ENCODE measurements at places on chromosomes 2 and 18.

- DNase-seq, result no peak
Measured at GRCh38 chr2:71747559-71747958, 294.2 kb downstream of the DYSF start.

DNA sequence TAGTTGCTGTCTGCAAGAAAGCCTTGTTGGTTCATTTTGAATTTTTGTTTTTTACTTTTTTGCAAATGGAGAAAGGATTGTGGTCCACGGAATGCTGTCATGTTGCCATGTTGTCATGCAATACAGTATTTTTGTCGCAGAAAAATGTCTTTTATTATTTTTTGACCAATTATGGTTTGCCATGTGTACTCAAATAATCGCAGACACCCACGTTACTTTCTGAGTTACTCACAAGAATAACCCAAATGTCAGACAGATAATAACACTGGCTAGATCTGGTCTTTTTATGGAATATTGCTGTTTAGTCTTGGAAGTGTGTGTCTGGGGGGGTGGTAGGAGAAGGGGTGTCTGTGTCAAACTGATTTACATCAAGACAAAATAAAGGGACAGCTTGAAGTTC is 188.9 kb downstream of the LTBP1 start:
- DNase-seq, result no peak

DNA sequence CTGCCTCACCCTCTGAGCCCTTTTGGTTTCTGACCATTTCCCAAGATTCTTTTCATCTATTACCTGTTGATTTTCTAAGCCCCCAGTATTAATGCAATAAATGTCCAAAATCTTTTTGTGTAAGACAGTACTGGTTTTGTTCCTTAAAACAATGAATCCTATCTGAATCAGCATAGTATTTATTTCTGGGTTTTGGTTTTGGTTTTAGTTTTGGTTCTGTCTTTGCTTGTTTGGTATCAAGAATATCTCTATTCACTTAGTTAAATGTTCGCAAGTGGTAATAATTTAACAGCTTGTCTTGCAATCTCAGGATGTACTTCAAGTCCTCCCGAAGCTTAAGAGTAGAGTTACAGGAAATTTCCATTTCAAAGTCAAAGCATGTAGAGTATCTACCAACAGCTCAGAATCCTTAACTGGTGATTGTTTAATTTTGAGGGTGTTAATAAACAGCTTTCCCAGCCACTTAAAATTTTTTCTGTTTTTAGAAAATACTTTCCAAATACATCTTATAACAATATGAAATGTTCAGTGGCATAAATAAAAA is 67.7 kb upstream of the NEDD4L start:
- no peak for DNase-seq

DNA sequence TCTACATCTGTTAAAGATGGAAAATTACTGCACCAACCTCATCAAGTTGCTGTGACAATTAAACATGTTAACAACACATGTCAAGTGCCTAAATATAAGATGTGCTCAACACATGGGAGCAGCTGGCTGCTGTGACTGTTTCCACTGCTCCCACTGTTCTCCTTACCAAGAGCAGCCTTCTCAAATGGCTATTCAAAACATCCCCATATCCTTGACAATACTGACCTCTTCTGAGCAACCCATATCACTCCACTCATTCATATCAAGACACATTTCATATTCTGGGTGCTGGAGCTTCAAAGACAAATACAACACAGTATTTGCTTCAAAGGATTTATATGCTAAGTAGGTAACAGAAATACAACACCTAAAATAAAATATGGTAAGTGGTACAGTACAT is 60.3 kb downstream of the PIAS2 start:
- no peak for DNase-seq

GRCh38 chr2:3730646-3731045 is 27.3 kb downstream of the DCDC2C start:
- DNase-seq, result no peak

DNA sequence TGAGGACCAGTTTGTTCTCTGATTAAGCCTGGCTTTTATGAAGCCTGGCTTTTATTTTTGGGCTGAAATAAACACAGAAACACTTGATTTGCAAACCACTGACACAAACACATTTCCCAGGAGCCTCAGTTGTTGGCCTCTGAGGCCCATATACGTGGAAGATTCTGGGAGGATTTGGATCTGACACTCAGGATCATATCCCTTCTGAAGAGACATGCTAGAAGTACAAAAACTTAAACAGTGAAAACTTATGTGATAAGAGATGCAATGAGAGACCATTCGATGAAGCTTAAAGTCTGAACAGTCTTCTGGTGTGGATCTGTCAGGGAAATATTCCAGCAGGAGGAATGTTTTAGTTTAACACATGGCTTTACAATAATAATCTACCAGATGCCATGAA is 33.0 kb downstream of the MYT1L start:
- DNase-seq, result no peak

DNA sequence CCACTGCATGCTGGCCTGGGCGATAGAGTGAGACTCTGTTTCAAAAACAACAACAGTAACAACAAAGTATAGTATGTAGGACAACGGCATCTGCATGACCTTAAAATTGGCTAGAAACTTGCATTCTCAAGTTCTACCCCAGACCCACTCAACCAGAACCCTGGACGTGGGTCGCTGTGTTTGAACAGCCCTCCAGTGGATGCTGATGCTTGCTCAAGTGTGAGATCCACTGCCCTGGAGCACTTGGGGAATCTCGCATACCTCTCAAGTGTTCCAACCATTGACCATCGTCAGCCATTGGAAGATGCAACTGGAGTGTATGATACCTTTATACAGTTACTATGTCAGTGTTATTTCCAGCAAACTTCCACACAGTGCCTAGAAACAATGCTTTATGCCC is 435.9 kb downstream of the DCDC2C start:
- DNase-seq, result no peak

GRCh38 chr2:195857132-195857531 is 200.1 kb downstream of the SLC39A10 start:
- no peak for DNase-seq

GRCh38 chr2:24597181-24597870 is 106.3 kb downstream of the NCOA1 start:
- no peak for DNase-seq

DNA sequence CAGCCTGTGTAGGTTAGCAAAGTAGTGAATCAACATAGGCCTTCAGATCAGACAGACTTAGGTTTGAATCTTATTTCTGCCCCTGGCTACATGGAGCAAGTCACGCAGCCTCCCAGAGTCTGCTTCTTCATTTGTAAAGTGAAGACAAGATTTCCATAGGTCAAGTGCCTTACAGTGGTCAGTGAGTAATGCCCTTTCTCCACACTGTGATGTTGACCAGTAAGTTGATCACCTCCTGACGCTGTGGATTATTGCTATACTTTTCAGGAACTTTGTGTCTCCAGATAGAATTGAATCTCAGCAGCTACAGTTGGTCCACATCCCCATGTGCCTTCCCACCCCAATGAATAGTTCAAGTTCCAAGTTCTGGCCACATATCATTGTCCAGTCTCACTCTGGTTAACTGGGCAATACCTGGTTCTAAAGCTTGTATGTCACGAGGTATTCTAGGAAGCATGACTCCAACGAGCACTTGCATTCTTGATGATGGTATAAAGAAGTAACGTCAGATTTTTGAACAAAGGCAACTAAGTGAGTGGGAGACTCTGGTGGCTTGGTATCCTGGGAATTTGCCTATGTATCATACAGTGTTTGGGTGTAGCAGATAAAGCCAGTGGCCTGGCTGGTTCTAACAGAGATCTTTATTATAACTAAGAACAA is 2.1 kb upstream of the CLIP4 start:
- DNase-seq, result no peak

- no peak for DNase-seq
Measured at GRCh38 chr2:120969613-120970355, 234.1 kb downstream of the GLI2 start.

- no peak for DNase-seq
Measured at GRCh38 chr2:57569396-57569795, 477.2 kb upstream of the VRK2 start.

DNA sequence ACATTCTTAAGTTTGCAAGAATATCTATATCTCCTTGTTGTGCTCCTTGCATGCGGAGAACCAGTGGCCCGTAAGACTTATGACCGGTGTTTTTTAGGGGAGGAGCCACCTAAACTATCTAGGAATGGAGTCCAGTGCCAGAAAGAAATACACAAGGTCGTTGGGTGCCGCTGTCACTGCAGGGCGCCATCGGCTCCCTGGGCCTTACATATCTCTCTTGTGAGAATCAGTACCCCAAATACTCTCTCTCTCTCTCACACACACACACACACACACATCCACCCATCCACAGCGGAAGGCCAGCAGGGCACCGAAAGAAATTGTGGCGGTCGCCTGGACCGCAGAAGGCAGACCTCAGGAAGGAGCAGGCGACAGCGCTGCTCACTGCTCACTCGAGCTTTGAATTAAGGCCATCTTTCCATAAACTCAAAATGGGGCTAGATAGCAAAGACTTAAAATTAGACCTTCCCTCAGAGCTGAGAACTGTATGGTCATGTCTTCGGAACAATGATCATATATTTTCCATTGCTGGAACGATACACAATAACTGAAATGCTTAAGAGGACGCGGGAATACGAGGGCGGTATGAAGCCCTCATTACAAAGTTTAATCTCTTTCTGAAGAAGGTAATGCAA is 10.4 kb downstream of the NR4A2 start:
- DNase-seq, result no peak

DNA sequence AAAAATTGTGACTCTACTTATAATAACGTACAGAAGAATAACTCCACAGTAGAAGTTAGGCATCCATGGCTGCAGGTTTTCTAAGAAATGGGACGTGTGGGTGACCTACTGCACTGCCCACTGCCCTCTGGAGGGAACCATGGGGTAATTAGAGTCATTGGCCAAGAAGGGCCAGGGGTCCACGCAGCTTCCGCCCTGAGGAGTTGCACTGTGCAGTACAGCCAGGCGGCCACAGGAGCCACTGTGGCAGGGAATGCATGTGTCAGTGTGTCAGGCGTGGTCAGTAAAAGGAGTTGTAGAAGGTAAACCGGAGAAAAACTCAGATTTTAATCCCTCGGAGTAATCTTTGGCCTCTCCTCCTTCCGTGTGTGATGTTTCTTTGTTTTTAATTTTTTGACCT is 24.8 kb downstream of the NCK2 start:
- no peak for DNase-seq

GRCh38 chr2:73289304-73289703 is 4.0 kb downstream of the EGR4 start:
- no peak for DNase-seq

DNA sequence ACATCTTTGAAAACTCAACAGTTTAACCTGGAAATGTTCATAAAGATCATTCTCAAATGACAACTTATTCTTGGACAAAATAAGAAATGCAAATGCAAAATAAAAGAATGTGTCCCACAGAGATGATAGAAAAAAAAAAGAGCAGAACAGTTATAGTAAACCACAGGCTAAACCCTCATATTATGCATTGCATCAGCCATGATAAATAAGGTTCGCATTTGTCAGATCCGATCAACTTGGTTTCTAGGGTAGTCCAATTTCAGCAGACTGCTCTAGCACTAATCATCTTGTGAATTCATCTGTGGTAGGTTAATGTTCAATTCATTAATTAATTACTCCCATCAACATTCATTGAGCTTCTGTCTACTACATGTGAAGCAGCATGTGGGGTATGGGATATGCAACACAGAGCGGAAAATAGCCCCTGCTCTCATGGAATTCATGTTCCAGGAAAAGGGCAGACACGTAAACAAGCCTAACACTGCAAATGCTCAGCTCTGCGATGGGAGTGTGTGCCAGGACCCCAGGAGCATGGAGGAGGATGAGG is 316.2 kb upstream of the REV1 start:
- DNase-seq, result no peak

DNA sequence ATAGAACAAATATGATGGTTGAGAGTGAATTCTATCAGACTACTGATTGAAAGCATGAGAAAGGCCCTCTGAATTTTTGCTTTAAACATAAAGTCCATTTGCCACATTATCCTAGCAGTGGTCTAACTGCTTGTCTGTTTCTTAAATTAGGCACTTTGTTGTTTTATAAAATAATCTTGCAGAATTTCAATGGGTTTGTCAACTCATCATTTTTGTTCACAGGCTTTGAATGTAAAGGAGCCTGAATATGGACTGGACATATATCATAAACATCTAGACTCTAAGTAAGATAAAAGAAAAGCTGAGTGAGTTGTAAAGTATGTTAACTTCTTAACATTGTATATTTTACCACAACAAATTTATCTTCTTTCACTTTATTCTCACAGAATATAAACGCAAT is 845.9 kb downstream of the SUCLG1 start:
- no peak for DNase-seq

DNA sequence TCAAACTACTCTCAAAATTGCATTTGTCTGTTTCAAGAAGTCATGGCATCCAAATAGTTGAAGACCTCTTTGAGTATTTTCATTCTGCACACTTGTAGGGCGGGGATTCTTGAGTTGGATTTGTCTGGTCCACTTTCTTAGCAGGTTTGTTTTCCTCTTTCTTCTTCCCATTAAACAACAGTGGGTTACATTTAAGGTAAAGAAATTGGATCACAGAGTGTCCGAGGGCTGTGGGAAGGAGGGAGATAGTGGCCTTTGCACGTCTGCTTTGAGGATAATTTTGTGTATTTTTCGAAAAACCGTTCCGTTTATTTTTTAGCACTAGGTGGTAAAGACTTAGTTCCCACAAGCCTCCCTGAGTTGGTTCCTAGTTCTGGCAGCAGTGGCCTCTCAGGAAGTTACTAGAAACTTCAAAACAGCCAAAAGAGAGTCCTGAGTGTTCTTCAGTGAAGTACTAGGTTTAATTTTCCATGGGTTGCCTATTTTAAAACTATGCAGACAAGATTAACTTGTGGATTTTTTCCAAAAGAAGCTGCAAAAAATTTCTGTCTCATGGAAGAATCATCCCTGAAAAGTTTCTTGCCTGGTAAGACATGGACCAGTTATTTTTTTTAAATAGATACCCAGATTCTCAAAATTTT is 107.9 kb downstream of the CDC42EP3 start:
- no peak for DNase-seq

- no peak for DNase-seq
Measured at GRCh38 chr2:130791617-130791939, 36.2 kb downstream of the AMER3 start.

DNA sequence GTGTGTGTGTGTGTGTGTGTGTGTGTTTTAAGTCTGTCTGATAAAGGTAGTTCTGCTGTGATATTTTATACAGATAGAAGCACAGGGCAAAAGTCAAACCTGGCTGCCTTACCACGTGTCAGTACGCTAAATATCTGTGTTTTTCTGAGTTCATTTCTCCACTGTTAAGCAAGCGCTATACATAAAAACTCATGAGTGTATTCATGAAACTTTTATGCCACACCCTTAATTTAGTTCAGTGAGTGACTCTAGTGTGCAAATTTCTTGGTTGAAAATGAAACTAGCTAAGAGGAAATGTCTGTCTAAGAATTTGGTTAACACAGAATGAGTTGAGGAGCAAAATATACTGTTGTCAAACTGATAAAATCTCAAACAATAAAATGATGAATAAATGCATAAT is 11.2 kb downstream of the CASP10 start:
- DNase-seq, result no peak

All from posterior vena cava (tissue), 2 donors.